ENCODE measurements at places on chromosomes 3 and 15. TPM values are rescaled to one million over a fixed set of nuclear protein-coding genes. Genes with fewer than 3 reads are reported as not detected.
A peak's percentile ranks its signal among the peaks of the same experiment; 100 is the strongest.

DNA sequence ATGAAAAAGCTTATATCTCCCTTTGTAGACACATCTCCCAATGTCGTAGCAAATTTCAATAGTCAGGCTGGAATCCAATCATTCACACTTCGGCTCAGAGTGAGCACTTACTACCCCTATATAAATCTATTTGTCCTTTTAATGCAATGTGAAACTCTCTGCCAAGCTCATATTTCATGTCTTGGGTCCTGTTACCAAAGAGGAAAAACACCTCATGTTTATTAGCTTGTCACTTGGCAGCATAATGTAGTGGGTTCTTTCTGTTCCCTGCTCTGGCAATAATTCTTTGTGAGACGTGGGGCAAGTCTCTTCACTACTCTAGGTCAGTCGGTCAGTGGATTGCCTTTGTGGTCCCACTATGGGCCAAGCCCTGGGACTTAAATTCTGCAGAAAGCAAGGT lies 107.1 kb downstream of the SRGAP3 start:
- DNase-seq, result no peak

GRCh38 chr3:99868311-99868646 lies 50.6 kb downstream of the CMSS1 start:
- DNase-seq, result peak; percentile 35

CADPS gene
- not detected for total RNA-seq

GRCh38 chr3:117893001-117893400 lies 1141.6 kb downstream of the IGSF11 start:
- DNase-seq, result no peak

DNA sequence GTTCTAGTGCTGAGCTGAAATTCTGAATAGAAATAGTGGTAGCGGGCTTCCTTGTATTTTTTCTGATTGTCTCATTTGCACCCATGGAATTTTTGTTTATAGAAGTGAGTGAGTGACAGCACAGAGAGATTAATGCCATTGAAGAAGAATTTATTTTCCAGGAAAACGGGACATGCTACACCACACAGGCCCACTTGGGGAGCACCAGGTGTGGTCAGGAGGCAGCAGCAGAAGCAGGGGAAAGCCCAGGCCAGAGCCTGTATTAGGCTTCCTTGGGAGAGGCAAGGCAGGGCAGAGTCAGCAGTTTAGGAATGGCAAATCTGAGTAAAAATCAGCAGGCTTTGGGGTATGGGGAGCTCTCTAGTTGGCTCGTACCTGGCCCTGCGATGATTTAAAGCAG lies 88.4 kb upstream of the ATP11B start:
- no peak for DNase-seq

DNA sequence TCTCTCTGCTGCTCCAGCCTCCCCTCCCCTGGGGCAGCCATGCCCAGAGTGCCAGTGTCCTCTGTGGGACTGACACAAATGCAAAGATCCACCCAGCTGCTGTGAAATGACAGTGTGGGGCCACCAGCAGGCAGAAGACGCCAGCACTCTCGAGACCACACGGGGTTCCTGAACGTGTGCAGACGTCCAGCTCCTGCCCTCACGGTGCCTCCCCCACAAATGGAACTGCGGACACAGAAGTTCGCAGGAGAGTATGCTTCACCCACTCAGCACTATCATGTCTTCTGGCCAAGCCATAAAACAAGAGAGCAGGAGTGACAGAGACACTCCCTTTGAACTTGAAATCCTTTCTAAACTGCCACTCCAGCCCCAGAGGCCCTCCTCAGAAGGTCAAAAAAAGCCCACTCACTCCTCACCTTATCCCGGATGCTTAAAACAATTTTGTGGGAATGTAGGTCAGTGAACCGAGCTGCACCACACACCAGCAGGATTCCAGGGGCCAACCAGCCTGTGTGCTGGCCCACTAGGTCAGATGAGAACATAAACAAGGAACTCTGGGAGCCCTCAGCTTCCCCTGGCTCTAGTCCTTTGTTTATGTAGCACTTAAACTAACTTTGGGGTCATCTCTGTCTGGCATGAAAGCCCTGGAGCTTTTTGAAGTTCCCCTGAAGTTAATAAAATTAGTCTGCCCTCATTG lies 112.6 kb downstream of the DNAJB8 start:
- DNase-seq, result no peak

VILL gene
- 18.4 TPM for total RNA-seq

LRRC15 gene
- not detected for total RNA-seq

GRCh38 chr3:44516230-44516629 lies 38.8 kb upstream of the ZNF445 start:
- DNase-seq, result no peak

GRCh38 chr3:42376344-42376798 lies 34.0 kb downstream of the LYZL4 start:
- no peak for DNase-seq

DNA sequence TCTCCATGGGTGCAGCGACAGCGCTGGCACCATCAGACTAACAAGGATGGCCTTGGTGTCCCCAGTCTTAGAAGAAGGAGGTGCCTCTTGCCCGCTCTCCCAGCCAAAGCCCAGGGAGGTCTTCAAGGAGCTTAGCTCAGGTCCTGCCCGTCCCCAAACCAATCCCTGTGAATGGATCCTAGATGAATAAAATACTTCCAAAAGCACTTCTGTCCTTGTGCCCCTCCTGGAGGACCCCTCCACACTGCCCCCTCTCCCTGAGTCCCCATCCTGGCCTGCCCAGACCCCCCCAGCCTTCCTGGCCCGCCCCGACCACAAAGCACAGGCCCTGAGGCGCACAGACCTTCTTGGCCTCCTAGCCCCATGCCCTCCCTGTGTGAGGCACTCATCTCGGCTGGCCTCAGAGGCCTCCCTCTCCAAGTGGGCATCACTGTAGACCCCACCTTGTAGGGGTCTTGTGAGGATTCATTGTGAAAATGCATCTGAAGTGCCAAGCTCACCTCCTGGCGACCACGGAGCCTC lies 8.4 kb downstream of the SLC28A1 start:
- DNase-seq, result no peak

GPR149 gene
- not detected for total RNA-seq

TMEM108 gene
- total RNA-seq, result not detected

DNA sequence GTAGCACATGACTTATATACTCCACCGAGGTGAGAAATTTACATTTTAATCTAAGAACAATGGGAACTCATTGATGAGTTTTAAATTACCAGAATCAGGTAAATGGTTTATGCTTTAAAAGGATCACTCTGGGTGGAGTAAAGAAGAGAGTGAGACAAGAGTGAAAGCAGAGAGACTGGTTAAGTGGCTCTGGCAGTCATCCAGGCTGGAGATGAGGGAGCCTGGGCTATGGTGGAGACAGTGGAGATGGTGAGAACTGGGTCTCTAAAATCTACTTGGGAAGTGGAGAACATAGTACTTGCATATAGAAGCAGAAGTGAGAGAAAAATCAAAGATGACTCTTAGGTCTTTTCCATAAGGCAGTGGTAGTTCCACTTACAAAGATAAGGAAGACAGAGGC lies 37.1 kb upstream of the SLC25A36 start:
- no peak for DNase-seq

EXOSC7 gene
- total RNA-seq, result 40.8 TPM

DNA sequence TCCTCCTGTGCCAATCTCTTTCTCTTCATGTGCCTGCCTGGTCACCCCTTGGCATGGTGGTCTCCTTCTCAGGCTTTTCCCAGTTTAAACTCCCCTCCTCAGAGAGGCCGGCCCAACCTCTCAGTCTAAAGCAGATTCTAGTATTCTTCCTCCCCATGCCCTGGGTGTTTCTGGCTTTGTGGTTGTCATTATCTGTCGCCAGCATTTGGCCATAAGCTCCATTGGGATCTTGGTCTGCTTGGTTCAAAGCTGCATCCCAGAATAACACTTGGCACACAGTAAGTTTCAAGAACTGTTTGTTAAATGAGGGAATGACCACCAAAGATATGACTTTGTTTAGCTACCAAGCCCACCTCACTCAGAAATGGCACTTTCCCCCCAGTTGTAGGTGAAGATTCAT lies 11.2 kb upstream of the RAD18 start:
- no peak for DNase-seq

DNA sequence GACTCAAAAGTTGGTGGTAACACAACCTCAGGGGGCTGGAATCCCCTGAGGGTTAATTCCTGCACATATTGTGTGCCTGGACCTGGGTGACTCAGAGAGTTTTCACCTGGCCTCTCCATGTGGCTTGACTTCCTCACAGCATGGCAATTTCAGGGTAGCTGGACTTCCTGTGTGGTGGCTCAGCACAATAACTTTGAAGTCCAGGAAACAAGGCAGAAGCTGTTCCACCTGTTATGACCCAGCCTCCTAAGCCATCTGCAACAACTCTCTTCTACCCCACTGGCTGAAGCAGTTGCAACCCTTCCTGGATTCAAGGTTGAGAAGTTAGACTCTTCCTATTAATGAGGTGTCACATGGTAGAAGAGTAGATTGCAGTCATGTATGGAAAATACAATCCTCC lies 58.4 kb downstream of the EDEM1 start:
- no peak for DNase-seq

DNA sequence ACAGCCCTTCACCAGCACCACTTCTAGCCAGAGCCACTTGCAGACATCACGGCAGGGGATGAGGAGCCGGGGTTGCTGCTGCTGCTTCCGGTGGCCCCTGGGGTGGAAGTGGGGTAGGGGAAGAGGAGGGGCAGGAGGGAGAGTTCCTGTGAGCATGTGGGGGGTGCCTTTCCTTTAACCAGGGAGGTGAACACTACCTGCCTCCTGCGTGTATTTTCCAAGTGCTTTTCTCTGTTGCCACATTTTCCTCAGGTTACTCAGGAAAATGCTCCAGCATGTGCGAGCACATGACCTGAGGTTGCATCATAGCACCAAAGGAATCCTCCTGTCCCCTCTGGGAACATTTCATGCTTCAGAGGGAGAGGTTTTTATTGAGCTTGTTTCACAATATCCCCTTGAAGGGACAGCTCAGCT lies 12.2 kb upstream of the SACM1L start:
- DNase-seq, result peak; percentile 72

DNA sequence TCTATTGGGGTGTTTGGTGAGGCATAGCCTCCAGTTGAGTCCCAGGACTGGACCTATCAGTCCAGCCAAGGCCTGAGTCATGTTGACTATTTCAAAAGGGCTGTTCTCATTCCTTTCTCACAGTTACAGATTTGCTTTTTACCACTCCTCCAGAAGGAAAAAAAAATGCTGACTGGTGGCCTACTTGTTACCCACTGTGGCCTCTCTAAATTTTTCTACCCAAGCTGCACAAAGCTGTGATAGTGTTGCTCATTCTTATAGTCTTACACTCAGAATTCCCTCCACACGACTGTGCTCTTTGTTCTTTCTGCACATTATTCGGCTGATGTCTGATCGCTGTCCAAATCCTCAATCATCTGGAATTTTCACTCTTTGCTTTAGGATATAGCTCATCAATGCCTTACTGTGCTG lies 1142.2 kb downstream of the IGSF11 start:
- DNase-seq, result no peak

- no peak for DNase-seq
Observed at GRCh38 chr15:33099739-33100138, 94.8 kb downstream of the FMN1 start.

GOLGA6D gene
- total RNA-seq, result not detected

CFAP161 gene
- not detected for total RNA-seq

ISG20 gene
- total RNA-seq, result 338 TPM

- DNase-seq, result no peak
Observed at GRCh38 chr3:135075157-135075556, 280.1 kb downstream of the EPHB1 start.

GRCh38 chr3:108180194-108180593 lies 42.0 kb downstream of the IFT57 start:
- DNase-seq, result no peak

NMD3 gene
- total RNA-seq, result 44.0 TPM
